Sigmoid colon (tissue), 7 donors: ENCODE measurements at places on chromosomes 3 and 15.

- H3K4me1 ChIP-seq, result no peaks in the 10 kb centered on the region
- H3K27me3 ChIP-seq, result peaks cover 7% of the 10 kb centered on the region
- no peaks in the 10 kb centered on the region for H3K36me3 ChIP-seq
- DNase-seq, result no peak
- H3K4me3 ChIP-seq, result no peak overlapping the region
- H3K27ac ChIP-seq, result no peak overlapping the region
These were observed 239.0 kb downstream of the SLCO3A1 start for GRCh38 chr15:92092289-92093105.

GRCh38 chr3:114542359-114542758 lies 248.5 kb downstream of the TIGIT start:
- no peaks in the 10 kb centered on the region for H3K27me3 ChIP-seq
- DNase-seq, result no peak
- no peak overlapping the region for H3K27ac ChIP-seq
- H3K4me3 ChIP-seq, result no peak overlapping the region
- H3K36me3 ChIP-seq, result no peaks in the 10 kb centered on the region

GRCh38 chr3:63400246-63400860 lies 122.2 kb downstream of the SYNPR start:
- H3K27ac ChIP-seq, result no peak overlapping the region
- H3K27me3 ChIP-seq, result no peaks in the 10 kb centered on the region
- H3K4me1 ChIP-seq, result no peaks in the 10 kb centered on the region
- no peaks in the 10 kb centered on the region for H3K36me3 ChIP-seq
- DNase-seq, result no peak

DNA sequence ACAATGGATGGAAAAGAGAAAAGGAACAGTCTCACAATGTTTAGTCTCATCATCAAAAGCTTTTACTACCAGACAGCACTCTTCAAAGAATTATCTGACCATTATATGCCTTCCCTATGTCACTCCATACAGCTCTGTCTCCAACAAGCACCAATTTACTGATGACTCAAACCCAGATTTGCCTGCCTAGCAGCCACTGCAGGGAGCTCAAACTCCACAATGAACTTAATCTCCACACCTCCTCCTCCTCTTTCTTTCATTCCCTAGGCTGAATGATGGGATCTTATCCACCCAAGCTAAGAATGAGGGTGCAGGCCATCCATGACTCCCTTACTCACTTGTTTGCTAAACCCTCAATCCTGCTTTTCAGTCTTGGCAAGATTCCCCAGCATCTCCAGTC lies 45.5 kb downstream of the NBEAL2 start:
- H3K27me3 ChIP-seq, result no peaks in the 10 kb centered on the region

GRCh38 chr3:196186651-196187573 lies 24.3 kb downstream of the ZDHHC19 start:
- no peaks in the 10 kb centered on the region for H3K36me3 ChIP-seq
- peaks cover 6% of the 10 kb centered on the region for H3K4me1 ChIP-seq
- DNase-seq, result no peak

- H3K4me1 ChIP-seq, result no peaks in the 10 kb centered on the region
- no peak overlapping the region for H3K4me3 ChIP-seq
- no peaks in the 10 kb centered on the region for H3K27me3 ChIP-seq
- no peaks in the 10 kb centered on the region for H3K36me3 ChIP-seq
- no peak overlapping the region for H3K27ac ChIP-seq
These were observed 104.0 kb downstream of the VGLL4 start for GRCh38 chr3:11539677-11540076.
